Eye (tissue), 1 donor: ENCODE measurements at places on chromosomes 12 and 14.
A peak's percentile ranks its signal among the peaks of the same experiment; 100 is the strongest.

GRCh38 chr12:14833952-14834351 lies 9.4 kb downstream of the ART4 start:
- no peak for DNase-seq

GRCh38 chr12:45298721-45299692 lies 83.1 kb downstream of the ANO6 start:
- no peak for DNase-seq

- DNase-seq: no peak
Measured at GRCh38 chr14:57617510-57617909, 123.9 kb upstream of the CCDC198 start.

DNA sequence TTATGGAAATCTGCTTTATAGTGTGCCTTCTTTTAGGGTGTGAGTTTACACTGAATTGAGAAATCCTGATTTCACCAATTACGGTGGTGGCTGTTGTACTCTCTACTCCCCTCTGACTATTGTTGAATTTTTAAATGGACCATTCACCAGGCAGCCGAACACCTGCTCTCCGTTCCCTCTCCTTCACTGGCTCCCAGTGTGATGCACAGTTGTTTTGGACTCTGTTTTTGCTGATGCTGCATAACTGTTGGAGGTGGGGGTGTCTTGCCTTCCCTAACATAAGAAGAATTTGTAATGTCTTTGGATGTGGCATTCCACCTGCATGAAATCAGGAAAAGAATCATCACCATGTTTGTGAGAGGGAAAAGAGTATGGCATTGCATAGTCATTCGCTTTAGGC lies 341.2 kb downstream of the SNAPC1 start:
- peak; percentile 46 for DNase-seq

DNA sequence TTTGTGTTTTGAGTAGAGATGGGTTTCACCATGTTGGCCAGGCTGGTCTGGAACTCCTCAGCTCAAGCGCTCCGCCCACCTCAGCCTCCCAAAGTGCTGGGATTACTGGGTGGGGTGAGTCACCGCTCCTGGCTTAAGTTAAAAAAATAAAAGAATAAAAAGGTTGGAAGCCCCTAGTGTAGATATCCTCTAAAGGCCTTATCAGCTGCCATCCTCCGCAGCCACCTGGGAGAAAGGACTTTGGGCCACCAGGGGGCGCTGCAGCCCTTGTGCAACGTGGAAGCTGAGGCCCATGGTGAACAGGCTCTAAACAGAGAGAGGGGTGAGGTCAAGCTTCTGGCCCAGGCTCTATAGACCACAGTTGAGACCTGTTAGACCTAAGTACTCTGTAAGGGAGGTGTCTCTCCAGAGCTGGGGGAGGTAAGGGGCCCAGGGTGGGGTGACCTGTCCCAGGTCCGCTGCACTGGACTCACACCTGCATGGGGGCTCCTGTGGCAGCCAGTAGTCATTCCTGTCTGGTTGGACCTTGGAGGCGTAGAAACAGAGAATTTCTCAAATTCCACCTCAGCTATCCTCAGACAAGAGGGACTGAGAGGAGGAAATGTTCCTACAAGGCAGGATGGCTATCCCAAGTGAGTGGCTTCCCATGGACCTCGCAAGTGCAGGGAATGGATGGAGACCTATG lies 14.0 kb upstream of the RACGAP1 start:
- peak; percentile 93 for DNase-seq

- no peak for DNase-seq
Measured at GRCh38 chr12:26689281-26689841, 143.6 kb downstream of the ITPR2 start.

- no peak for DNase-seq
Measured at GRCh38 chr12:63968673-63969072, 124.2 kb downstream of the SRGAP1 start.

DNA sequence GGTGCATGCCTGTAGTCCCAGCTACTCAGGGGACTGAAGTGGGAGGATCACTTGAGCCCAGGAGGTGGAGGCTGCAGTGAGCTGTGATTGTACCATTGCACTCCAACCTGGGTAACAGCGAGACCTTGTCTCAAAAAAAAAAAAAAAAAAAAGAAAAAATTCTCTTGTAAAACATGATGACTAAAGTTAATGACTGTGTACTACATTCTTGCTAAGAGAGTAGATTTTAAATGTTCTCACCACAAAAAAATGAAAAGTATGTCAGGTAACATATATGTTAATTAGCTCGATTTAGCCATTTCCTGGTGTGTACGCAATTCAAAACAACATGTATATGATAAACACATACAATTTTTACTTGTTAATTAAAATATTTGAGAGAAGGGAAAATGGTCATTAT lies 480.7 kb upstream of the RGS6 start:
- DNase-seq: no peak

DNA sequence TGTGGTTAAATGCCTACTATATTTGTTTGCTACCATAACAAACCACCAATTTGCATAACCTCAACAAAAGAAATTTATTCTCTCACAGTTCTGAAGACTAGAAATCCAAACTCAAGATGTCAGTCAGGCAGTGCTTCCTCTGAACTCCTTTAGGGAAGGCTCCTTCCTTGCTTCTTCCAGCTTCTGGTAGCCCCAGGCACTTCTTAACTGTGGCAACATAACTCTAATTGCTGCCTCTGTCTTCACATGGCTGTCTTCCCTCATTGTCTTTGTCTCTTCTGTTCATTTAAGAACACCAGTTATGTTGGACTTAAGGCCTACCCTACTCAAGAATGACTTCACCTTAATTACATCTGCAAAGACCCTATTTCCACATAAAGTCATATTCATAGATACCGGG lies 206.9 kb downstream of the SYT1 start:
- DNase-seq: no peak

DNA sequence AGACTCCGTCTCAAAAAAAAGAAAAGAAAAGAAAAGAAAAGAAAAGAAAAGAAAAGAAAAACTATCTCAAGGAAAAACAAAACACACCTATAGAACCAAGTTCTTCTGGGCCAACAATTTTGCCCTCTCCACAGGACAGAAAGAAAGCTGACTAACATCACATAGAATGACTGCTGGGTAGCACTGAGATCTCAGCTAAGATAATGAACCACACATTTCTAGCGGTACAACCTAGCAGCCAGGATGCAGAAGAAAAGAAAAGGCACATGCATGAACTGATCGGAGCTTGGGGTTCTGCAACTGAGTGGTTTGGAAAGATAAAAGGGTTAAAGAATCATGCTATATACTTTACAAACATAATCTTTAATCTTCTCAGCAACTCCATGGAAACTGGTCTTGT lies 19.5 kb downstream of the TMED10 start:
- no peak for DNase-seq

- peak; percentile 48 for DNase-seq
Measured at GRCh38 chr12:125185311-125185739, 120.1 kb downstream of the AACS start.

- DNase-seq: no peak
Measured at GRCh38 chr14:20809917-20810316, 7.3 kb upstream of the RNASE1 start.

GRCh38 chr14:82387699-82388098 lies 854.0 kb upstream of the SEL1L start:
- DNase-seq: no peak

- DNase-seq: no peak
Measured at GRCh38 chr12:795305-795704, 42.9 kb downstream of the WNK1 start.

DNA sequence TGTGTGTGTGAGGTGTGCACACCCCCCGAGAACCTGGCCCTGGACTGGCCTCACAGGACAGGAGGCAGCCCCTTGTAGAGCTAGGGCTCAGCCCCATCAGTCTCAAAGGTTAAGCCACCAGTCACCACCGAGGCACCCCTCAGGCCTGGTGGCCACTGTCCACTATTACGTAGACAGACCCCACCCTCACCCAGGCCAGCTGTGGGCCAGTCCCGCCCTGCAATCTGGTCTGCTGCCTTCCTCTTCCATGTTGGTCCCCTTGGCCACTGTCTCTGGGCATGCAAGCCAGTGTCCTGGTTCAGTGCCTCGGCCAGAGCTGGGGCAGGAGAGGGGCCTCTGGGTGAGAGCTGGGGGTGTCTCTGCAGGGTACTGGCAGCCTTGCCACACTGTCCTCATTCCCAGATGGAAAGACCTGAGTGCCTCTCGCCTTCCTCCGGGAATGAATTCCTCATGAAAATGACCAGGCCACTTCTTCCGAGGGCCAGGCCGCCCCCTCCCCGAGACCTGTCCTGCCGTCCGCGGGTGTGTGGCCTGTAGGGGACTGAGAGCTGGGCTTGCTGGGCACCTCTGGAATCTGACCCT lies 897 bp upstream of the TEX22 start:
- no peak for DNase-seq

DNA sequence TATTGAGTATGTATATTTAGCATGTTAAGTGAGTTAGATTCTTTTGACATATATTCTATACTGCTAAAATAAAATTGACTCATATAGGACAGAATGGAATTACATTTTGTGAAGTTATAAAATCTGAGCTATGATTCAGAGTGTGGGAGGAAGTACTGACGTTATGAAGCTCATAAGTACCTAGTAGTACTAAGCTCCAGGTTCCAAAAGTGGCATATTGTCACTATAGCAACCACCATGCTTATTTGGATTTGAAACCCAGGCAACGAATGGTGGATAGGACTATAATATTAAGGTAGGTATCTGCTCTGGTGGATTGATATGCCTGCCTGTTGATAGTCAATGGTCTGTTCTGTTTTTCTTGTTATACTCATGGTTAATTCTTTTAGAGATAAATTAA lies 2.2 kb upstream of the FBXO33 start:
- DNase-seq: no peak

DNA sequence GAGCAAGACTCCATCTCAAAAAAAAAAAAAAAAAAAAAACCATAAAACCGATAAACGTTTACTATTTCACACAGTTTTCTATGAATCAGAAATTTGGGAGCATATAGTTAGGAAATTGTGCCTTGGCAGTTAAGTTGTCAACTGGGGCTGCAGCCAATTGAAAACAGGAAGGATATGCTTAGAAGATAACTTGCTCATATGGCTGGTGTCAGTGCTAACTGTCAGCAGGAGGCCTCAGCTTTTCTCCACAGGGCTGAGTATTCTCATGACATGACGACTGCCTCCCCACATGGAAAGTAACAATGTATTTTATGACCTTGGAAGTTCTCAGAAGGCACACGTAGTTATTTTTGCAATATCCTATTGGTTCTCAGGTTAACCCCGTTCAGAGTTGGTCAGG lies 29.6 kb upstream of the OR5AU1 start:
- DNase-seq: no peak

DNA sequence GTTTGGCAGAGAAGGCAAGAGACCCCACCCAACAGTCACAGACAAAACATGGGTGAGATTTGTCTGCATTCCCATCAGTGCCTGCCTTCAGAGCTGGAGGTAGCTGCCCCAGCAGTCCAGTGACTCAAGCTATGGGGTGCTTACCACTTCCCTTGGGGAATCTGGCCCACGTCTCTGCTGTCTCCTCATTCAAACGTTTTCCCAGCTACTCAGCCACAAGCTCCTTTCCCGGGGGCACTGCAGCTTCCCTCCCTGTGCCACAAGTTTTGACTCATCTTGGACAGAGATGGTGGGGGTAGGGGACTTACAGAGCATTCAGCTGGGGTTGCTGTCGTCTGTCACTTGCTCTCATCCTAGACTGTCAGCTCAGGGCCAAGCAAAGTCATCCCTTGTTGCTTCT lies 66.6 kb downstream of the FBXL14 start:
- no peak for DNase-seq

DNA sequence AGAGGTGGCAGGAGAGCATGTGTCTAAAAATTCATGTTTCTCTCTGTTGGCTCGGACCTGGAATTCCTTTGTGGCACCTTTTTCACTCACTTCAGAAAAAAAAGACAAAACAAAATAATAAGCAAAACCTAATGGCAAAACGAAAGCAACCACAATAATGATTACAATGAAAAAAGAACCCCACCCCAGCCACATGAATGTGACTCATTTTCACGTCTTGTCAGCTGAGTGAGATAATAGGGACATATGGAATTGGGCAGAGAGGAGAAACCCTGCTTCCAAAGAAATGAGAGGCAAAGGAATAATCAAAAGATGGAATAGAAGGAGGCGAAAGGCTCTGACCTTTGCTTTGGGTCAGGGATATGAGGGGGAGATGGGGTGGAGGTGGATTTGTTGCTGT lies 143.4 kb downstream of the SLC8A3 start:
- DNase-seq: no peak

- DNase-seq: no peak
Measured at GRCh38 chr14:31078766-31079165, 52.6 kb upstream of the STRN3 start.

- peak; percentile 83 for DNase-seq
Measured at GRCh38 chr14:52313903-52314594, at the start of gene PTGER2. Gene PTGER2, plus strand, starts transcription at chr14:52314312. Its CDS starts 237 bp downstream, at chr14:52314549.

- DNase-seq: no peak
Measured at GRCh38 chr12:14558473-14558959, 9.2 kb downstream of the PLBD1 start.
